Ovary (tissue), 10 donors: ENCODE measurements at places on chromosomes 7 and 10. TPM values are rescaled to one million over a fixed set of nuclear protein-coding genes. Genes with fewer than 3 reads are reported as not detected.

DNA sequence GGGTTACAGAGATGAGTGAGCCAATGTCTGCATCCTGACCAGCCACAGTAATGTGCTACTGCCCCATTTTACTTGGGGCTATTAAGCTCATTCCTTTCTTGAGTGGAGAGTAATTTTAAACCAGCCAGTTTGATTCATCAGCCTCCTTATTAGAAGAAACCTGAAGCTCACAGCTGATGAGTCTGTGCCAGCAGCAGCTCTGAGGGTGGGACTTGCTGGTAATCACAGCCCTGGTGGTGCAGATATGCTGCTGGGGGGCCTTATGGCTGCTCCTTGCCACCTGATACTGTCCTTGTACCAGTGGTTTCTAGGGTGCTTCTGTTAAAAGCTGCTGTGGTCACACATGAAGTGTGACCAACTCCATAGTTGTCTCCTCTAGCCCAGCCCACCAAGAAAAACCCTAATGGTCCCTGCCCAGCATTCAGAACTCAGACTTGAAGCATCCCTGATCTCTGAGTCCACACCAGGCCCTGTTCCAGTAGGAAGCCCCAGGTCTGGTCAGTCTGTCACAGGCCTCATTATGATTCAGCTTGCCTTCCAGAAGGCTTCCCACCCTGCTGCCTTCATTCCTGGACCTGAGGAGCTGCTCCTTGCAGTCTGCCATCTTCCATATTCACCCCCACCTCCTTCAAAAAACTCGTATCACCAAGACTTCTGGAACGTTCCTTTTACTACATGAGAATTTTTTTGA is 28.9 kb upstream of the RBM20 start:
- no peak for DNase-seq

GRCh38 chr10:106612381-106612780 is 552.1 kb downstream of the SORCS1 start:
- no peak for DNase-seq

GRCh38 chr10:652233-652632 is 37.2 kb downstream of the DIP2C start:
- no peak for DNase-seq

Gene CFAP46
- total RNA-seq = 2.0 TPM

DNA sequence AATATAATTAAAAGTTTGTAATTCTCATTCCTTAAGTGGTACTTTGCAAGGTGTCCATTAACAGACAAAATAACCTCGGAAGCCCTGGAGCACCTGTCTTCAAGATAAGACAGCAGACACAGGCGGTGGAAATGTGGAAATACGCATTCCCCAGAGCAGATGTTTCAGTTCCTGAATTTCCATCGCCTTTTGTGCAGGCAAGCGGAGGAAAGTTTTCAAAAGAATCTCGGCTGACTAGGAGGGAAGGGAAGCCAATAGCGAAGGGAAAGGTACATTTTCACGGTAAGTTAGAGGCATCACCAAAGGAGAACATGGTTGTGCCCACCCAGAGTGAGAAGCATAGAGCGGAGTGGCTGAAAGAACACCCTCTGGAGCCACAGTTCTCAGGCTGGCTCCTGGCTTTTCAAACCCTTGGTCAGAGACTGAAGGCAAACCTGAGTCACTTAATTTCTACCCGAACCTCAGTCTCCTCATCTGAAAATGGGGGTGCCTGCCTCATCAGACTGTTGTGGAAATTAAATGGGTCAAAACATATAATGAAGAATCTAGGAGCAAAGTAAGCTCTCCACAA is 13.6 kb downstream of the CPA1 start:
- no peak for DNase-seq

Gene IPMK
- total RNA-seq = 2.7 TPM

- DNase-seq = no peak
Measured at GRCh38 chr10:16602104-16602775, 80.6 kb upstream of the C1QL3 start.
